NCI-H1436 treated with DMSO at 0.1 percent for 48 hours (cell line): ENCODE measurements at places on chromosomes 4 and X.

GRCh38 chr4:37367901-37368300 is 123.4 kb downstream of the NWD2 start:
- no peak for DNase-seq

DNA sequence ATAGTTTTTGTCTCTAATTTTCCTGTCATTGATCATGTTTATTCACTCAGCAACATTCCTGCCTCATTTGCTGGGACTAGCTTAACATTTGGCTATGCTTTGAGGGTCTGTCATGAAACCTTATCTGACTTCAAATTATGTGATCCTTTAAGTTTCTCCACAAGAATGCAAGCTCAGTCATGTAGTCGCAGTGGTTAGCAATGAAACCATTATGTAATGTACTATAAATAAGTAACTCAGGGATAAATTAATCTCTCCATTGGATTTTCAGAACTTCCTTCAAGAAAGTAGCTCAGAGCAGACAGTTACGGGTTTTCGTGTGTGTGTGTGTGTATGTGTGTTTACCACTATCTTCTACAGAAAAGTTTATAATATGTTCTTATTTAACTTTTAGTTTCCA is 993.6 kb downstream of the ADGRL3 start:
- no peak for DNase-seq

- no peak for DNase-seq
These were observed 73.1 kb downstream of the MTHFD2L start for GRCh38 chr4:74230902-74231499.

- DNase-seq: no peak
These were observed 16.4 kb downstream of the NAAA start for GRCh38 chr4:75924309-75924827.

DNA sequence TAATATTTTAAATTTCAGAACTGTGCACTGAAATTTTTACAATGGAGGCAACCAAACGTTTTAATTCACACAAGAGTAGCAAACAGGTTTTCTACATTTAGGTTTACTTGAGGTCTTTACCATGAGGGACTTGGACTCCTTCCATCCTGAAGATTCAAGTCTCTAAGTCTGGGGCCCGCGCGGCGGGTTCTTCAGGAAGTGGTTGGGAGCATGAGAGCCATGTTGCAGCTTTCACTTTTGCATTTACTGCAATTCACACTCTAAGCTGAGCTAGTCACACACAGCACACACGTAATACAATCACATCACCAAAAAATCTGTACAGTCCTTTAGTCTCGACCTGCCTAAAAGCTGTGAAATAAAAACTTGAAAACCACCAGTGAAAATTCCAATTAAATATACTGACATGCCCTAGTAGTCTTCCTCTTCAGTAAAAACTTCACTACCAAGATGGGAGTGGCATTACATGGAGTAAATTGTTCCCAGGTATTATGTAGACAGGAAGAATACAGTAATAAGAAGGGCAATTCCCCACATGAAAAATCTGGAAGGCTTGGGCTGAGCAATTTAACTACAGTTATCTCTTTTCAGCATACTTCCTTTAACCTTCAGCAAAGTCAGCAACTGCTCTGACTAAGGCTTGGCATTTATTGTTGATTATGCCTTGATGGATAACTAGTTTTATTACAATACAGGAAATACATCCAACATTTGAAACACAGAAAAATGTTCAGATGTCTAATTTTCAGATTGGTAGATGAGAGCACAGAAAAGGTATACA is 571.1 kb upstream of the DIPK2B start:
- DNase-seq: no peak

DNA sequence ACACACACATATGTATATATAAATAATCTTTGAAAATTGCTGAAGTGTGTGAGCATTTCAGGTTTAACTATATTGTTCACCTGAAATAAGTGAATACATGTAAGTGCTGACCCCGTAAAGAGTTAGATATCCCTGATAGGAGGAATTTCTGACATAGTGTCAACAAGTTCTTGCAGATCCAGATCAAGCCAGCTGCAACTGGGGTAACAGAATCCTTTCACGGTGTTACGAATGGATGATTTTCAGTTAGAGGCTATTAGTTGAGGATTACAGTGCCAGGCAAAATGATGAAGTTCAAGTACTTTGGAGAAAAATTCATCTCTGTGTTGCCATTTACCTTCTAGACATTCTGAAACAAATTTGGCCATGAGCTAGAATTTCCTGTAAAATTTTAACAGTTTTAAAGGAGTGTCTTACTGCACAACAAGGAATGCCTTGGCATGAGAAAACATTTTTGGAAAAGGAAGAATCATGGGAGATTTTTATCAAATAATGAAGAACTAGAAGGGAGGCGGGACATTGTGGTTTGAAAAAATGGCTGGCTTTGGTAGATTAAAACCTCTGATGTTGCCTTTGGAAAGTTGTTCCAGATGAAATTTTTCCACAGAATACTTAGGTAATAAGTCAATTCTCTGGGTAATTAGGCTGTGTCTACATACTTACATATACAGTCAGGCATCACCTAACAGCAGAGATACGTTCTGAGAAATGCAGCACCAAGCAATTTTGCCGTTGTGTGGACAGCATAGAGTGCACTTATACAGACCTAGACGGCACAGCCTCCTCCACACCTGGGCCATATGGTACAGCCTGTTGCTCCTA is 84.4 kb upstream of the FAT1 start:
- DNase-seq: no peak

DNA sequence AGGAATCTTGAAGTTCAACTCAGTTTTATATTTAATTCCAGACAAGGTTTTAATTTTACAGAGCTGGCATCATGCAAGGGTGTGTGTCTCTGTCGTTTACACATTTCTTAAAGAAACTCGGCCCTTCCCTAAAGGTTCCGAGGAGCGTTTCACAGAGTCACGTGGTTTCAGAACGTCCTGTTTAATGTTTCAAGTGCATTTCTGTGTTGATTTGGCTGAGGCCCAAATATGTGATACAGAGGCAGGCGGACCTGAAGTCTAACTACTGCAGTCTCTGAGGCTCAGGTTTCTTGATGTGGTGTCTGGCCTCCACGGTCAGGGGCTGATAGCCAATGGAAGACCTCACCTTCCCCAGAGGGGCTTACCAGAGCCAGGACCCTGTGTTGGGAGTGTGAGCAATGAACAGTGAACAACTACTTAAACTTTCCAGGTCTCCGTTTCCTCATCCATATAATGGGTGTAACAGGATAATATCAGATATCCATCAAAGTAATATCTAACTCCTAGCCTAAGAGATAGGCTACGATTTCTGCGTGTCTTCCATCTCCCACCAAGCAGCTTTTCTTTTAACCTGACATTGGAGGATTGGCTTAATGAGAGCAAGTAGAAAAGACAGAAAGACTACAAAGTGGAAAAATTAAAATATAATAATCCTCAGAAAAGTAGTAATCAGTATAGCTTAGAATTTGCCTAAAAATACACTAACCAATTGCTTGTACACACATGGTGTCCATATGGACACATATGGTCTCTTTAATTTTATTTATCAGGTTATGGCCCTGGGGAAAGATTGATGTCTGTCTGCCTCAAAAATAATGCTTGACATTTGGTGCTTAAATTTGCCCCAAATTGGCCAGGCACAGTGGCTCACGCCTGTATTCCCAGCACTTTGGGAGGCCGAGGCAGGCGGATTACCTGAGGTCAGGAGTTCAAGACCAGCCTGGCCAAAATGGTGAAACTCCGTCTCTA is 50.0 kb upstream of the TRIM2 start:
- DNase-seq: peak; percentile 16

DNA sequence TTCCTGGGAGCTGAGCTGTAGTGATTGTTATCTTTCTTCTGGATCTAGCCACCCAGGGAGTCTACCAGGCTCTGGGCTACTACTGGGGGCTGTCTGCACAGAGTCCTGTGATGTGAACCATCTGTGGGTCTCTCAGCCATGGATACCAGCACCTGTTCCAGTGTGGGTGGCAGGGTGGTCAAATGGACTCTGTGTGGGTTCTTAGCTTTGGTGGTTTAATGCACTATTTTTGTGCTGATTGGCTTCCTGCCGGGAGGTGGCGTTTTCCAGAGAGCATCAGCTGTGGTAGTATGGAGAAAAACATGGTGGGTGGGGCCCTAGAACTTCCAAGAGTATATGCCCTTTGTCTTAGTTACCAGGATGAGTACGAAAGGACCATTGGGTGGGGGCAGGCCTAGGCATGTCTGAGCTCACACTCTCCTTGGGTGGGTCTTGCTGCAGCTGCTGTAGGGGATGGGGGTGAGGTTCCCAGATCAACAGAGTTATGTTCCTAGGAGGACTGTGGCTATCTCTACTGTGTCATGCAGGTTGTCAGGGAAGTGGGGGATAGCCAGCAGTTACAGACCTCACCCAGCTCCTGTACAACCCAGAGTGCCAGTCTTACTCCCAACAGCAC is 264.8 kb upstream of the LDB2 start:
- no peak for DNase-seq

- no peak for DNase-seq
These were observed 20.2 kb downstream of the SHOX start for GRCh38 chrX:650811-651210.

DNA sequence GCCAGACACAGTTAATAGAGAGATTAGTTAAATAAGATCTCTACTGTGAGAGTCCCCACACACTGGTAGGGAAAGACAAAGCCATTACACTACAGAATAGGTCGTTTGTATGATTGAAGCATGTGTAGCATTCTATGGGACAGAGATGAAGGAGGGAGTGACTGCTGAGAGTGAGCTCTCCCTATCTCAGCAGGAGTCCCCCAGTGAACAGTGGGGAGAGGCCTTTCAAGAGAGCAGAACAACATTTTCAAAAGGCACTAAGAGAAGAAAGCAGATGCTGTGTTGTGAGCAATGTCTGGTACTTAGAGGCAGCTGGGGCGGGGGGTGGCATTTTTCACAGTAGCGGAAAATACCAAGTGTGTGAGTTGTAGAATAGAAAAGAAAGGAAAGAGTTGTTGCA is 413.6 kb downstream of the AFF2 start:
- DNase-seq: no peak

GRCh38 chr4:5545271-5545670 is 163.1 kb downstream of the EVC2 start:
- no peak for DNase-seq

- no peak for DNase-seq
These were observed 571.9 kb downstream of the SPOCK3 start for GRCh38 chr4:166662266-166662843.

GRCh38 chr4:955931-956381 is 17.4 kb downstream of the DGKQ start:
- no peak for DNase-seq

- peak; percentile 1 for DNase-seq
These were observed 64.8 kb upstream of the GK2 start for GRCh38 chr4:79472693-79473438.

DNA sequence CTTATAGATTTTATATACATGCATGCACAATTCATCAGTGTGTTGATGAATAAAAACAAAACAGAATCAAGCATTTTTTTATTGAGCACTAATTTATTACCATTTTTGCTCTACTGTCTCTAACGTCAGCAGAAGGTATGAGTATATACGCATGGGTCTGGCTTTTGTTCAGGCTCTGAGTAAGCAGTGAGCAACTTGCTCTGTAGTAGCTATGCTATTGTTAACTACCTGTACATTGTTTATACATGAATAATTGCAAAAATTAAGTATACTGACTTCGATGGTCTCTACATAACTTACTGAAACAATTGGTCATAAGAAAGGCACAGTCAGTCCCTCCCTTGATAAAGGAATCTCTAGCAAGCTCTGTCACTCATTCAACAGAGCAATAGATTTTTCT is 122.9 kb downstream of the RS1 start:
- no peak for DNase-seq

DNA sequence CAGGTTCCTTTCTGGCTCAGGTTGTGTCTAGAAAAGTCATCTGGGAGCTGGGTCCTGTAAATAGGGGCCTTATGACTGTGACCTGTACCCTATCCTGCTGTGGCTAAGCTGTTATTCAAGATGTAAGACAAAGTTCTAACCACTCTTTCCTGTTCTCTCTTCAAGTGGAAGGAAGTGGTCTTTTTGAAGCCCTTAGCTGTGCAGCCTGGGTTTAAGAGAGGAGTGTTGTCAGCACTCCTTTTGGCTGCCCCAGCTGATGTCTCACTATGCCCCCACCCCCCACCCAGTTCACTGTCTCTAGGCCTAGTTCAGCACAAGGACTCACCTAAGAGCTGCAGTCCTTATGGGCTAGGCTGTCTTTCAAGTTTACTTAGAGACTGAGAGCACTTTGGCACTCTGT is 1069.5 kb downstream of the FAM133A start:
- DNase-seq: no peak

GRCh38 chr4:107278791-107279483 is 242.8 kb upstream of the DKK2 start:
- DNase-seq: no peak

- no peak for DNase-seq
These were observed 12.7 kb downstream of the MAD2L1 start for GRCh38 chr4:120053911-120054310.

DNA sequence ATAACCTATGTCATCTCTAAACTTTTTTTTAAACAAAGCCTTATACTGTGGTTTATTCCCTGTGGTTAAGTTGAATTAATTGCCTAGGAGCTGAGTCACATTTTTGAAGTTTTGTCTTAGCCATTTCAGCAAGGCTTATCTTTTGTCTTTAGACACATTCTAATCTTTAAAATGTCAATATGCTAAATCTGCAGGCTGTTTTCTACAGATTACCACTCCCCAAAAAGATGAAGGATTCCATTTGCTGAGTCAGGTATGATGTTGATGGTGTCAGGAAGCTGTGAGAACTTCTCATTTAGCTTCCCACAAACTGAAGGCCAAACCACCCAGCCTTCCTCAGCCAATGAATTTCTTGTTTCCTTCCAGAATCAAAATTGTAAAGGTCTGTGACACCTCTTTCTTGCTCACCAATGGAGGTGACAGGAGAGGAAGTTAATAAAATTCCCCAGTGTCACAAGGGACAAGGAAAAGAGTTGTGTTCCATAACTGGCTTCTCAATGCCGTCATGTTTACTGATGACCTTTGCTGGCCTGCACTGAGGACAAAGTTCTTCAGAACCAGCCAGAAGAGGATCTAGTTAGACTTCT is 3.7 kb upstream of the CXCL6 start:
- DNase-seq: no peak

DNA sequence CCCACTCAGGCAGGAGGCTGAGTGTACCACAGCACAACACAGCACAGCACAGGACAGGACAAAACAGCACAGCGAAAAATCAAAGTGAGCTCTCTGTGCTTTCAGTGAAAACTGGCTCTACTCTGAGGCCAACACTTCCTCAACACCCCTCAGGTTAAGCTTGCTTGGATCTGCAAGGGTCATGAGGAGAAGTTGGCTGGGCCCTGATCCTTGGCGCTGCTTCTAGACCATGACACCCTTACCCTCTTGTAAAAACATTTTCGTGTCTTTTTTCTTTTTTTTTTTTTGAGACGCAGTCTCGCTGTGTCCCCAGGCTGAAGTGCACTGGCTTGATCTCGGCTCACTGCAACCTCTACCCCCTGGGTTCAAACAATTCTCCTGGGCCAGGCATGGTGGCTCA is 25.3 kb downstream of the USP46 start:
- no peak for DNase-seq

- DNase-seq: no peak
These were observed 32.9 kb upstream of the SPRY1 start for GRCh38 chr4:123363729-123364128.
